ENCODE measurements at places on chromosomes 3 and 15.

DNA sequence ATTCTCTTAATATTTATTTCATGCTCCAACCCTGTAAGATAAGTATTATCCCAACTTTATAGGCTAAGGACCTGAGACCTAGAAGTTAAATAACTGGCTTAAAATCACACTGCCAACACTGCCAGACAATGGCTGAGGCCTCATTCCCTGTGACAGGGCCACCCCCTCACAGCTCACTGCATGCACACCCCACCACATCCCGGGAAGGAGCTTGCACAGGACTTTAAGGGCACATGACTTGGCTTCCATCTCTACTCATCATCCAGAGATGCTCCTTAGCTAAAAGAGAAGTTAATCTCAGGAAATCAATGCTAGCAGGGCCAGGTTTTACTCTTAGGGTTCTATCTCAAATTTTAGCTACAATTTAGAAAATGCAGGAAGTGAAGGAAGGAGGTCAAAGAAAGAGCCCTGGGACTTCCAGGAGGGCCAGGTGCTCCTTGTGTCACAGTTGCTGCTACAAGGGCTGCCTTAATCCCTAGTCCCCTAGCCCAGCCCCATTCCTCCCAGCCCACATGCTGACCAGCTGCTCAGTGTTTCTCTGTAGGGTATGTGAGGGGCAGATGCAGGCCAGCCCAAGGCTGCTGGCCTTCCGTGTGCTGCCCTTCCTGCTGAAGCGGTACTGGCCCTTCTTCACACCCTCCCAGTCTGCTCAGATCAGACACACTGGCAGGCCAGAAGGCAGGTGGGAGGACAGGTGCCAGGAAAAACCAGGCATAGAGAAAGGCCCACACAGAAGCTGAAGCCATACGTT, 53.5 kb downstream of the WWTR1 start:
- DNase-seq, result no peak

DNA sequence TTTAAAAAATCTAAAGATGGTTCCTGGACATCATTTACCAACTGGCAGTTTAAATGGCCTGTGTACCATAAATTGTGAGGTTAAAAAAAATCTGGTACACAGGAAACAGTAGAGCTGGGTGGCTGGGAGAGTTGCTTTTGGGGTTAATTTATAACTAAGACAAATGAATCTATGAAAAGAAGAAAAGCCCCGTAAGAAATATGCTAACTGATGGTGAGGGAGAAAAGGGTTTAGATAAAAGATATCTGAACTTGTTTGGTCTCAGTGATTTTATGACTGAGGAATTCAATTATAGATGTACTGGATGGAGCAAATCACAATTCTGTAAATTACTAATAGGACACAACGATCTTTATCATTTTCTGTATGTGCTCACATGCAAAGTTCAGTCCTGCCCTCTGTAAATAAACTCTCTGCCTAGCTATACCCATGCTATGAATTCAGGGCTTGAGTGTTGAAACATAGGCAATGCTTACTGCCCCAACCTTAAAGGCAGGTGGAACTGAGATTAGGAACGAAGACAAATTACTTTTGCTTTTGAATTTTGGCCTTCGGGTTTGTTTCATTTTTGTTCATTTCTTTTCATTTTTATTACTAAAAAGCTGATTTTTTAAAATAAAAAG, 28.0 kb downstream of the PPARG start:
- DNase-seq, result no peak

GRCh38 chr15:29037997-29038705, 152.4 kb downstream of the APBA2 start:
- DNase-seq, result no peak

- no peak for DNase-seq
Measured at GRCh38 chr3:125161607-125162219, 50.8 kb downstream of the SLC12A8 start.

GRCh38 chr3:159748425-159748824, 240.2 kb upstream of the IL12A start:
- DNase-seq, result no peak

DNA sequence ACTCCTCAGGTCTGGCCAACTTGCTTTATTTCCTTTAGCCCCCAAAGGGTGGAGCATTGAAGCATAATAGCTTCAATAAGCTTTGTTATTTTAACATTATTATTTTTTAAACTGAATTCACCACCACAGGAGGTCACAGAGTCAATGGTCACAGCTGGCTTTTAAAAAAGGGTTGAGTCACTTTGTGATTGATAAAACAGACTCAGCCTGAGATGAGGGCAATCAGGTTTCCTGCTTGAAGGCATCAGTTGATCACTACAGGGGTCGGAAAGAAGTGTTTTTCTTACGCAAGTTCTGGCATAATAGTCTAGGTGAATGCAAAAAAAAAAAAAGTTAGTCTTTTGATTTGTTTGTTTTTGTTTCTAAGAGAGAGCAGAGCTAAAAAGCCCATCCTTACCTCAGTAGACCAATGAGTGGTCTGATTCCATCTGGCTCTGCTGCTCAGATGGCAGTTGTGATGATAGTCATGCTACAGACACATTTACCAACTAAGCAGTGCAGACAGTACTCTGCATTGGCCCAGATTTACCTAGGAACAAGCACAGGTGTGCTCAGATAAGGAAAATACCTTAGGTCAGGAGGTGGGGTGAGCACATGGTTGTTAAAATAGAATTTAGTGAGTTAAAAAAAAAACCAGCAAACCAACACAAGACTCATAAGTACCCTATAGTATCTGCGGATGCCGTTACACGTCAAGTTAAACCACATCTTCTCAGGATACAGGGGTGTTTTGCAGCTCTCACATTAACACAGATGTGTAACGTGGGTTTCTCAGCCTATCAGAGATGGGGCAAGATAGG, 22.6 kb downstream of the ZNF80 start:
- no peak for DNase-seq

DNA sequence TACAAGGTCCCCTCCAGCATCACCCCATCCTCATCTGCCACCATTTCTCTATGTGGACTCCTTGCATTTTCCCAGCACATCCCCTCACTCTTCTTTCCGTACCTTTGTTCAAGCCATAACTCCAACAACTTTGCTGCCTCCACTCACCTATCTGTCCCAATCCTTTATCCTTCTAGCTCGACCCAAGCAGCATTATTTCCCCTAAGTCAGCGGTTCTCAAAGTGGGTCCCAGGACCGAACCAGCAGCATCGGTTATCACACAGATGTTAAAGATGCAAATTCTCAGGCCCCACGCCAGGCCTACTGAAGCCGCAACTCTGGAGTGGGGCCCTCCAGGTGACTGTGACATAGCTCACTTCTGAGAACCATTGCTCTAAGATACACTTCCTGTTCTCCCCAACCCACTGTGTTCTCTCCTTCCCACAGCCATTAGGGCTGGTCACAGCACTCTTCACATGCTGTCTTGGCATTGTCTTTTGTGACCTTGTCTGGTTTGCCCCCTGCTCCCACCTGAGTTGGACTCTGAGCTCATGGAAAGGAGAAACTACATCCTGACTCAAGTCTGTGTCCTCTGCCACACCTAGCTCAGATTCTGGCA, 56.2 kb downstream of the AAGAB start:
- DNase-seq, result no peak

DNA sequence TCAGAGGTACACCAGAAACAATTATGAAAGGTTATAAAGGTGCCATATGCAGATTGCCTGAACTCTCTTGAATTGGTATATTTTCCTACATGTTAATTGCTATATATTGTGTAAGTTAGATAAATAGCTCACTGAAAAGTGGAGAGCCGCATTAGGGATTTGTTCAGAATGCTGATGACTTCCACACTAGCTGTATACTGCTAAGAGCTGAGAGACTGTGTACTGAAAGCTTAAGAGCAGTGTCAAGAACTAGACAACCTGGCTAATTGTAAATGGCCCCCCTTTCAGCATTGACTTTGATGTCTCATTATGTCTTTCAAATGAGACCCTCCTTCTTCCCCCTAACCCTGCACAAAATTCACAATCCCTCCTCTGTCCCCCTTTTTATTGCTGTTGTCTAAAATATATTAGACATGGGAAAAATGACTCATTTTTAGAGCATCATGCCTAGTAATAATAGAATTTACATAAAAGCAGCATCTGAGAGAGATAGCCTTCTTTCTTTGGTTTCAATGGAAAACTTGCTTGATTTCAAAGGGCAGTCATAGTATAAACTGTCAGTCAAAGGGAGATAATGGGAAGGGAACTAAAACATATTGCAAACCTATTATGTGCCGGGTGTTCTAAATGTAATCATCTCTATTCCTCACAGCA, 34.7 kb upstream of the GREM1 start:
- no peak for DNase-seq

GRCh38 chr15:91867581-91868026, 14.1 kb downstream of the SLCO3A1 start:
- no peak for DNase-seq

GRCh38 chr15:81957698-81958097, 88.1 kb downstream of the MEX3B start:
- no peak for DNase-seq

GRCh38 chr15:63856711-63857460, 23.1 kb upstream of the HERC1 start:
- DNase-seq, result no peak

DNA sequence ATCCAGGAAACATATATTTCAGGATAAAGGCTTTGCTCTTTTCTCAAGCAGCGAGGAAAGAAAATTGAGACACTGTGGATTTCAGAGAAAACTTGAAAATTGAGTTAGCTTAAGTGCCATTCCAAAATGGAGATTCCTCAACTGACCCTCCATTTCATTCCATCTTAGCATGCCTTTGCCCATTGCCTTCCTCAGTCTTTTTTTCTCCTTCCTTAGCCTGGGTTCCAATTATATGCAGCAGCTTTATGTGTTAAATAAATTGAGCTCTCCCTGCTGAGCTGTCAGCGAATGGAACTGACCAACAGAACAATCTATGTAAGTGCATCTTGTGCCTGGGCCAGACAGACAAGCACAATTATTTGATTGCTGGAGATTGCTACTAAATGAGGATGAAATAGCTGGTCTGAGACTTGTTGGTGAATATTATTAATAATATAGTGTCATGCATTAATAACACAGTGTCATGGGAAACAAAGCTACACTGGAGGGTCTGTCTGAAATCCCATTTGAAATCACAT, 6.9 kb upstream of the DNAJC19 start:
- no peak for DNase-seq

GRCh38 chr3:194103983-194104751, 31.8 kb upstream of the HES1 start:
- DNase-seq, result no peak

GRCh38 chr15:94047566-94047965, 183.8 kb upstream of the MCTP2 start:
- DNase-seq, result no peak

GRCh38 chr3:49722896-49723295, 855 bp downstream of the GMPPB start:
- DNase-seq, result no peak

DNA sequence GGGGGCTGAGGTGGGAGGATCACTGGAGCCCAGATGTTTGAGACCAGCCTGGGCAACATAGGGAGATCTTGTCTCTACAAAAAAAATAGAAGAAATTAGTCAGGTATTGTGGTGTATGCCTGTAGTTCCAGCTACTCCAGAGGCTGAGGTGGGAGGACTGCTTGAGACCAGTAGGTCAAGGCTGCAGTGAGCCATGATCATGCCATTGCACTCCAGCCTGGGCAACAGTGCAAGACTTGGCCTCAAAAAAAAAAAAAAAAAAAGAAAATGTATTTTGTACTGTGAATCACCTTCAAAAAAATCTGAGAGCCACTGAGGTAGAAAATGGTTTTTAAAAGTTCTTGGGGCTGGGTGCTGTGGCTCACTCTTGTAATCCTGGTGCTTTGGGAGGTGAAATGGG, 4.6 kb downstream of the SNX4 start:
- DNase-seq, result no peak

- no peak for DNase-seq
Measured at GRCh38 chr3:120773932-120774331, 31.4 kb downstream of the GTF2E1 start.

DNA sequence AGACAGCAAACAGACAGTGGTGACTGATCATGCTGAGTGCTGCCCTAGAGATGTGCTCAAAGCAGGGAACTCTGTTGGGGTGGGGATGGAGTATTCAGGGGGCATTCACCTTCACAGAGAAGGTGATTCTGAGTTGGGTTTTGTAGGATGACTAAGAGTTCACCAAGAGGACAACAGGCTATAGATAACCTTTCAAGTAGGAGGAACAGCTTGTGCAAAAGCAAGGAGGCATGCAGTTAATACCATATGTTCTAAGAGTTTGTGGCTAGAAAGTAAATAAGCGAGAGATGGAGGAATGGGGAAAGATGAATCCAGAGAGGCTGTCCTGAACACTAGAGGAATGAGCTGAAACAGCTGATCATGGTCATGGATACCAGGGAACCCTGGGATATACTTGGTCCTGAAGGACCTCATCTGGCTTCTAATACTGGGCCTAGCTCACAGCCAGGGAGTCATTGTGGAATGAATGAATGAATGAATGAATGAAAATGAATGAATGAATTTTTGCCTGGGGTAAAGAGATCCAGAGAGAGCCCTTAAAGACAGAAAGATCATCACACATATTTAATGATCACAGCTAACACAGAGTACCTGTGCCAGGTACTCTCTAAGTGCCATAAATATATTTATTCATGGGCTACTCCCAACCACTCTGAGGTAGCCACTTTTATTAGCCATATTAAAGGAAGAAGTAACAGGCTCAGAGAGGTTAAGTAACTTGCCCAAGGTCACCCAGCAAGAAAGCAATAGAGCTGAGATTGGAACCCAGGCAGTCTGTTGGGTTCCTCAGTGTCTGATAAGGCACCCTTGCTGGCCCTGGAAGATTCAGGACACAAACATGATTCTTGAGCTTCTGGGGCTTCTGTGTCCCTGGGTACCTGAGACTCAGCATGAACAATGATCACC, 22.0 kb downstream of the SMAD6 start:
- DNase-seq, result no peak

DNA sequence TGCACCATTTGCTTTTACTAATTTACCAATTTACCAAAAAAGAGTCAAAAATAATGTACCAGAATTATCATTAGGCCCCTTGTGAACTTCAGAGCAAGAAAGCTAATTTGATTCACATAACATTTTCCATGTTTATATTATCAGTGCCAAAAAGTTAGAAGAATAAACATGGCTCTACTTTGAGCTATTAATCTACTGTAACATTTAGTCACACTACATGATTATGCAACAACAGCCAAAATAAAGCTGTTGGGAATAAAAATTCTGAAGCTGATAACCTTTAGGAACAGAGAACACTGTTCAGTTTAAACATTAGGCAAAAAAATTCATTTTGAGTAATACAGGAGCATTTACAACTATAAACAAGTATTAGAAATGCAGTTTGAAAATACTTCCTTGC, 63.6 kb downstream of the PROS1 start:
- DNase-seq, result no peak

Data from stimulated activated CD4-positive, alpha-beta T cell treated with anti-CD3 and anti-CD28 coated beads, Interleukin-1b, Interleukin-23, amount 100 ng/mL, for 4 hours (primary cell).